ENCODE measurements at places on chromosomes 6 and 20. TPM values are rescaled to one million over a fixed set of nuclear protein-coding genes. Genes with fewer than 3 reads are reported as not detected.

CCN5 gene
- total RNA-seq, result 292 TPM

BTN3A1 gene
- total RNA-seq, result 11.2 TPM

MICA gene
- 13.6 TPM for total RNA-seq

WFDC6 gene
- total RNA-seq, result not detected

CTSZ gene
- 136 TPM for total RNA-seq

DAAM2 gene
- total RNA-seq, result 7.2 TPM

KCNK5 gene
- 1.9 TPM for total RNA-seq

MMUT gene
- total RNA-seq, result 34.3 TPM

KIF6 gene
- 0.25 TPM for total RNA-seq

LY6G6C gene
- total RNA-seq, result not detected

Data from right cardiac atrium (tissue), 5 donors.